ENCODE measurements at places on chromosomes 6 and 20.

- DNase-seq = no peak
These were observed 217.7 kb downstream of the HAO1 start for GRCh38 chr20:7722564-7722963.

DNA sequence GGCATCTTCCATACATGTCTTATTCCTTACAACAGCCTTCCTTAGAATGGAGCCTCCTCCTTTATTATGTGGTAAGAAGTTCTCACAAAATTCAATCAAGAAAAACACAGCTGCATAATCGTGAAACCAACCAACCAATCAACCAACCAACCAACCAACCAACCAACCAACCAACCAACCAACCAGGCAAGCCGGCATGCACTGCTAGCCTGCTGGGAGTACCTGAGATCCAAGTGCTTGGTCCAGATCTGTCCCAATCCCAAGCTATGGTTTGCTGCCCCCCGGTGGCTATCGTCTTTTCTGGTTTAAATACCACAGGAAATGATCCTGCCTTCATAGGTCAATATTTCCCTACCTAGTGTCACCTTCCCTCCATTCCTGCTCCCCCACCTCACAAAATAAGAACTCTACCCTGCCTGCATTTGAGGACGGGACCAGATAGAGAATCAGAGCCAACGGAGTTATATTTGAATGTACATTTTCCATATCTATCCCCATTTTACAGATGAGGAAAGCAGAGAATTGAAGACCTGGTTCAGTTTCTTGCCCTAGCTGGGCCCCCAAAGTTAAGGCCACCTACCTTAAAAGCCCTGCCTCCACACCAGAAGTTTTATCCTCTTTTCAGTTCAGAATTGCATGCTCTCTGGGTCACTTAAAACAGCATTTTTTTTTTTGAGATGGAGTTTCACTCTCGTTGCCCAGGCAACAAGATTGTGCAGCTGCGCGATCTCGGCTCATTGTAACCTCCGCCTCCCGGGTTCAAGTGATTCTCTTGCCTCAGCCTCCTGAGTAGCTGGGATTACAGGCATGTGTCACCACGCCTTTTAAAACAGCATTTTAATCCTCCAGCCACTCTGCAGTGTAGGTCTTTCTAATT, 27.1 kb downstream of the RAB44 start:
- DNase-seq = peak; percentile 56

- no peak for DNase-seq
These were observed 31.2 kb downstream of the TPX2 start for GRCh38 chr20:31770243-31770642.

DNA sequence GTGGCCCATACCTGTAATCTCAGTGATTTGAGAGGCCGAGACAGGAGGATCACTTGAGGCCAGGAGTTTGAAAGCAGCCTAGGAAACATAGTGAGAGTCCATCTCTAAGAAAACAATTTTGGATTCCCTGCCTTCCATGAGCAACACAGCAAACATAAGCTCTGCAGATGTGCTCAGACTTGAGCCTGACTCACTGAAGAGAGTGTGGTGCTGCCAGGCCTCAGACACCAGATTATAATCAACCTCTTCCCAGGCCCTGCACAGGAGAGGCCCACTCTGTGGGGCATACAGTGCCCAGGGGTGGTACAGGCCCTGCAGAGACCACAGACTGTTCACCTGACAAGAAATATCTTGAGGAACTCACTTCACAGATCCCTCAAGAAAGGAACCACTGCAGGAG, 19.9 kb downstream of the HLA-DPB1 start:
- DNase-seq = no peak

DNA sequence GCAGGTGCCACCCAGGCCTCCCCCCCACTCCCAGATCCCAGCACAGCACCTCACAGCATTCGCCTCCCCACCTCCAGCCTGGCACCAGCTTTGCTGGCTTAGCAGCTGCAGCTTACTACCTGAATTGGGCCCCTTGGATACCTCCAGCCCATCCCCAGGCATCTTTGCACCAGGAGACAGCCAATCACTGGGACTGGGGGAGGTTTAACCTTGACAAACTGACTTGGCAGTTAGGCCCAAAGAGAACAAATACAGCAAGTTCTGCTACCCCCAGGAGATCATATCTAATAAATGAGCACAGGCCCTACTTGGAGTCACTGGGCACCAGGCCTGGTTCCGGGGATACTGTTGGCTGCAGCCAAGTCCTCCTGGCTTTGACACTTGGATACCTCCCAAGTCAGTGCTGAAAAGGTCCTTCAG, 8.8 kb downstream of the PDRG1 start:
- DNase-seq = no peak

GRCh38 chr6:53915026-53915691, 120.4 kb downstream of the LRRC1 start:
- DNase-seq = no peak

GRCh38 chr6:93423542-93423941, 4.2 kb upstream of the EPHA7 start:
- DNase-seq = no peak

- no peak for DNase-seq
These were observed 38.4 kb upstream of the MYLIP start for GRCh38 chr6:16090452-16090851.

- DNase-seq = no peak
These were observed 1097.2 kb upstream of the GJE1 start for GRCh38 chr6:141035312-141036200.

GRCh38 chr20:45792317-45793118, 764 bp downstream of the DNTTIP1 start:
- no peak for DNase-seq

DNA sequence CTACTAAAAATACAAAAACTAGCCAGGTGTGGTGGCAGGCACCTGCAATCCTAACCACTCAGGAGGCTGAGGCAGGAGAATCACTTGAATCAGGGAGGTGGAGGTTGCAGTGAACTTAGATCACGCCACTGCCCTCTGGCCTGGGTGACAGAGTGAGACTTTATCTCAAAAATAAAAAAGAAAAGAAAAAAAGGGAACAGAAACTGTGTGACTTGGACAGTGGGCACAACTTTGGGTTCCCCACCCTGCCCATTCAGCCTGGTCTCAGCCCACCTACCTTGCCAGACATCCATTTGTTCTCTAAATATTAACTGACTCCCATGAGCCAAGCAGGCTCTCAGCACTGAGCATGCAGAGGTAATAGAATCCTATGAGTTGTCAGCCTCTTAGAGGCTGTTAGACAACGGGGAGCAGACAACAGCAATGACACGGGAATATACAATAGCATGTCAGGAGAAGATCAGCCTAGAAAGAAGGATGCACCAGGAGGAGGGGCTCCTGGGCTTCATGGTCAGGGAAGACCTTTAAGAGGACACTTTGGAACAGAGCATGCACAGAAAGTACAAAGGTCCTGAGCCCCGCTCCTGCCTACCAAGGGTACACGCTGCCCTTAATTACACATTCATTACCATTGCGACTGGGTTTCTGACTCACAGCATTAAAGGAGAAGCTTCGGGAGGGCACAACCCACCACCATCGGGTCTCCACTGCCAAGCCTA, 20.0 kb downstream of the FAM209B start:
- DNase-seq = no peak

GRCh38 chr6:94049001-94049400, 629.6 kb upstream of the EPHA7 start:
- no peak for DNase-seq

- DNase-seq = no peak
These were observed 7.1 kb upstream of the GFRAL start for GRCh38 chr6:55319961-55320695.

DNA sequence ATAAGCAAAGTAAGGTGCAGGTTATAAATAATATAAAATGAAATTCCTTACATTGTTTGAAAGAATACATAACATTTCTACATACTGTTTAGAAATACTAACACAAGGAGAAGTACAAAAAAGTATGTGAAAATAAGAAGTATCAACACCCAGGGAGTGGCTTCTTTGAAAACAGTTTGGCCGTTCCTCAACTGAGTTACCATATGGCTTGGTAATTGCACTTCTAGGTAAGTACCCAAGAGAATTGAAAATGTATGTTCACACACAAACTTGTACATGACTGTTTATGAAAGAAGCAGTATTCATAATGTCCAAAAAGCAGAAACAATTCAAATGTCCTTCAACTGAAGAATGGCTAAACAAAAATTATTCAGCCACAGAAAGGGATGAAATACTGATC, 30.7 kb downstream of the PAK5 start:
- no peak for DNase-seq

DNA sequence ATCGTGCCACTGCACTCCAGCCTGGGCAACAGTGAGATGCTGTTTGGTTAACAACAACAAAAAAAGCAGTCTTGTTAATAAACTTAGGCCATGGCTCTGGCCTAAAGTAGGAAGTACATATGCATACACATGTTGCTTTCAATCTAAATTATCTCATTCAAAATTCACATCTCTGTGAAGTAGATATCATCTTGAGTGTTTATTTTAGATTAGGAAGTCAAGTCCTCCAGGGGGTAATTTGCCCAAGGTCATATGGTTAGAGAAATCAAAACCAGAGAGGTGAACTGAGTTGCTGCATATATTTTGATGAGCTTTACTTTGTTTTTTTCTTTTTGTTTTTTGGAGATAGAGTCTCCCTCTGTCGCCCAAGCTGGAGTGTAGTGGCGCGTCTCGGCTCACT, 52.8 kb downstream of the B4GALT5 start:
- DNase-seq = no peak

GRCh38 chr20:19932170-19932667, 84.9 kb upstream of the NAA20 start:
- no peak for DNase-seq

GRCh38 chr6:8181951-8182845, 79.8 kb upstream of the EEF1E1 start:
- no peak for DNase-seq

- no peak for DNase-seq
These were observed 32.5 kb upstream of the PRND start for GRCh38 chr20:4689220-4689619.

DNA sequence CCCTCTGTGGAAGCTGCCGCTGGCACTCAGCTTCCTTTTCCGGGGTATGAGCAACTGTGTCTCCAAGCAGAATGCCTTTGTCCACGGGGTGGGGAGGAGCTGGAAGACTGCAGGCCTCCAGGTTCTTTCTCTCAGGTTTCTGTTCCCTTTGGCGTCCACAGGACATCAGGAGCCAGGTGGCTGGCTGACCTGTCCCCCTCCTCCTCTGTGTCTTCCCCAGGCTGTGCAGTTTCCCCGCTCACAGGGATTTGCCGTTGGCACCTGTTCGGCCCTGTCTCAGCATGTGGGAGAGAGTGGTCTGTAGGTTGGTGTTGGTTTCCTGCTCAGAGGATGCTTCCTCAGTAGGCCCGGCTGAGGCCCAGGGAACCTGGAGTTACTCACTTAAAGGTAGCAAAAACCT, 43.5 kb downstream of the CDS2 start:
- DNase-seq = no peak

DNA sequence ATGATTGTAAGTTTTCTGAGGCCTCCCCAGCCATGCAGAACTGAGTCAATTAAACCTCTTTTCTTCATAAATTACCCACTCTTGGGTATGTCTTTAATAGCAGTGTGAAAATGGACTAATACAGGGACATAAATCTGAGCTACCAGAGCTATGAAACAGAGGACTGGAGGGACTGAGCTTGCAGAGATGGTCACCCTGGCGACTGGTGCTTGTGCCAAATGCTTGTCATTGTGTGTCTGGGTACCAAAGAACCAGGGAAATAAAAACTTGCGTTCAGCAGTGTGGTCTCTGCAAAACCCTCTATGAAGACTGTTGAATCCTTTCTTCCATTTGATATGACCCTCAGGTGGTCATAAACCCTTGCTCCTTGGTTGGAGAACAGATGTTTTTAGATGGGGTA, 105.1 kb upstream of the PRL start:
- DNase-seq = no peak

- no peak for DNase-seq
These were observed 17.4 kb upstream of the PLCB4 start for GRCh38 chr20:9051508-9051907.

- DNase-seq = no peak
These were observed 571.5 kb downstream of the HDGFL1 start for GRCh38 chr6:23140871-23141270.

GRCh38 chr6:37061157-37061804, 55.8 kb downstream of the FGD2 start:
- DNase-seq = no peak

DNA sequence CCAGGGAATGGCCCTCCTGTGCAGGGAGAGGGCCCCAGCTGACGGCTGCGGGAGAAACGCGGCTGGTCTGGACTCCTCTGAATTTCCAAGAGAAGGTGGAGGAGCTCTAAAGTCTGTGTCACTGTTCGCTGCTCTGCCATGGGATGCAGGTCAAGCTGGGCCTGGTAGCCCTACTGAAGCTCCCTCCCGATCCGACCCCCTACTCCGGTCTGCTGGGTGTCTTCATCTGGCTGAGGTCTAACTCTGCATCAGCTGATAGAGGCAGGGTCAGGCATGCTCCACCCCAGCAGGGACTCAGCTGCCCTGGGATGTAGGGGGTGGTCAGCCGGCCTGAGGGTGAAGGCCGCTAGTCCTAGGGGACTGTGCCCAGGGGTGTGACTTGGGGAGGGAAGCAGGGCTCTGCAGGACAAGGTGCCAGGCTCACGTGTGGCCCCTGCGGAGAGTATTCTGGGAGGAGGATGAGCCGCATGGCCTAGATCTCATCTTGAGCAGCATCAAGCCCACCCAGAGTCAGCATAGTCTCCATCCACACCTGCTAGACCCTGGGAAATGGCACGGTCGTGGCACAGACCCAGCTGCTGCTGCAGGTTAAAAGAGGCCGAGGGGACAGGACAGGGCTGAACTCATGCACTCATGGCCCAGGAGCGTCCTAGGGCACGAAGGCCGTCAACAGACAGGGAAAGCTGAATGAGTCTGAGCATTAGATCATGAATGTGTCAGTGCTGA, 1.4 kb downstream of the CST3 start:
- no peak for DNase-seq

- no peak for DNase-seq
These were observed 45.9 kb upstream of the CSE1L start for GRCh38 chr20:48999890-49000870.

DNA sequence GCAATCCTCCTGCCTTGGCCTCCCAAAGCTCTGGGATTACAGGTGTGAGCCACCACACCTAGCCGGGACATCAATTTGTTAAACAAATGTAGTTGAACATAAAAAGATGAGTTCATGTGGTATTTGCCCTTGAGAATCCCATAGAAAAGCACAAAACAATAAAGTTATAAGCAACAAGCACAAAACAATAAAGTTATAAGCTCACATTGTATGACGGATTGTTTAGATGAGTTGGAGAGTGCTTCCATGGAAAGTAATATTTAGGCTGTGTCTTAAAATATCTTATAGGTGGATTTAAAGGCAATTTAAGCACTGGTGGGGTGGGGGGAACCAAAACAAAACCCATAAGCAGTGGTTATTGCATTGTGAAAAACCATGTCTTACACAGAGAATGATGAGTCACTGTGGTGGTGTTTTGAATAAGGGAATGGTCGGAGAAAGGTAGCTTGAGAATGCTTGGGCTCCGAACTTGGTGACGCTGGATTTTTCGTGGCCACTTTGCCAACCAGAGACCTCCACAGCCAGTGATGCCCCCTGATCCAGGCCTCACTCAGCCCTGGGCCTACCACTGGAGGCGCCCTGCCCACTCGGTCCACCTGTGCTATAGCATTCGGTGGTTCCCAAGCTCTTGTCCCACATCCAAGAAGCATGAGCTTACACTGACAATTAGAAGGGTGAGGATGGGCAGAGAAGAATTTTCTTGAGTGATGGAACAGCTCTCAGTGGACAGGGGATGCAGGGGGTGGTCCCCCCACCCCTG, 256.0 kb downstream of the CDKAL1 start:
- no peak for DNase-seq

GRCh38 chr6:10424040-10424439, 9.2 kb upstream of the TFAP2A start:
- no peak for DNase-seq

GRCh38 chr6:169249057-169249456, 4.6 kb downstream of the THBS2 start:
- no peak for DNase-seq
